ENCODE measurements at places on chromosomes 13 and 19.

GRCh38 chr19:19368087-19368486 is 37.4 kb upstream of the GATAD2A start:
- DNase-seq = no peak

DNA sequence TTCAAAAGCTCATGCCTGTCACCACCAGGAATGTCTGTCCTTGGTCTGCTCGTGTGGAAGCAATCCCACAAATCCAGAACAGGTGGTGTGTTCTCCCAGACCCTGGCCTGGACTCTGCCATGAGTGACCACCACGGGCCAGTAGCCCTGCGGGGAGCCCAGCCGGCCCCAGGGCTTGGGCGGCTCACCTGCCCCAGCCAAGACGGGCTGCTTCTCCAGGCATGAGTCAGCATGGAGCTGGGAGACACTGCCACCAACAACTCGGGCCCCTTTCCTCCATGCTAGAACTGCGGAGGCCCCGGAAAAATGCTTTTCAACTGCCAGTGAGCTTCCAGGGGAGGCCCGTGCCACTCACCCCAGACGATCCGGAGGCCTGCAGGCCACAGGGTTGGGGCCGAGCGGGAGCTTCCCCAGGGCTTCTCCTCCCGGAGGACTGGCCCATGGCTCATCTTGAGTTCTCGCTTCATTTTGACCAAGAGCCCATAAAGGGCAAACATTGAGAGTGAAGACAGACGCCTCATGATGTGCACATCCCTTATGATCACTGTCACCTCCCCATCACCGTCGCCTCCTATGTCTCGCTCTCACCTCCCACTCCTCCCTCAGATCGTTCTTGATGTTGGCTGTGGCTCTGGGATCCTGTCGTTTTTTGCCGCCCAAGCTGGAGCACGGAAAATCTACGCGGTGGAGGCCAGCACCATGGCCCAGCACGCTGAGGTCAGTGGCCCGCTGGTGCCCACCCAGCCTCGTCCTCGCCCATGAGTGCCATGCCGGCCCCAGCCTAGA is 16.7 kb downstream of the YIPF2 start:
- DNase-seq = no peak

- no peak for DNase-seq
Measured at GRCh38 chr19:57872450-57872849, 16.4 kb downstream of the ZNF814 start.

DNA sequence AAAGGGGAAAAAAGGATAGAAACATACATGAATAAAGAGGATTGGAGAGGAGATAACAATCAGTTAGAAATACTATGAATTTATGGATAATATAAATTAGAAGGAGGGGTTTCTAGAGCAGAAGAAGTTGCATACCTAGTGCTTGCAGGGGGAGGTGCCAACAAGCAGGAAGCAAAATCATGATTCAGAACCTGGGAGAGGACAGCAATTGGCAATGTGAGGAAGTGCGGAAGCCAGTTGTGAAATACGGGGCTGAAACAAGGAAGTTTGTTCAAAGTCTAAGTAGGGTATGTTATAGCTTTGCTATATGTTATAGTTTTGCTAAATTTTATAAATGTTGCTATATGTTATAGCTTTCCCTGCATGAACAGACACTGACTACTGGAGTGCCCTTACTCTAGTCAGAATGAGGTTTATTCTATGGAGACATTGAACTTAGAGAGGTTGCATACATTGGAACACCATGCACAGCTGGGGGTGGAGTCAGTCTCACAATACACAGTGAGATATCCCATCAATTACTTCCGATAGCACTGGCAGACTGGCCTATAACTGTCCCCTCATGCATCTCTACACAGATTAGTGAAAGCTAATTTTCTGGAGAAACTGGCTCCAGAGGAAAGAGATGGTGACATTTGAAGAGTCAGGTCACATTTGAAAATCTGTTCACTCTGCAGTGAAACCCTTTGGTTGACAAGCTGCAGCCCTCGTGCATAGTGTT is 92.1 kb downstream of the GPC6 start:
- DNase-seq = no peak

- no peak for DNase-seq
Measured at GRCh38 chr19:46564701-46565100, 36.4 kb upstream of the CALM3 start.

DNA sequence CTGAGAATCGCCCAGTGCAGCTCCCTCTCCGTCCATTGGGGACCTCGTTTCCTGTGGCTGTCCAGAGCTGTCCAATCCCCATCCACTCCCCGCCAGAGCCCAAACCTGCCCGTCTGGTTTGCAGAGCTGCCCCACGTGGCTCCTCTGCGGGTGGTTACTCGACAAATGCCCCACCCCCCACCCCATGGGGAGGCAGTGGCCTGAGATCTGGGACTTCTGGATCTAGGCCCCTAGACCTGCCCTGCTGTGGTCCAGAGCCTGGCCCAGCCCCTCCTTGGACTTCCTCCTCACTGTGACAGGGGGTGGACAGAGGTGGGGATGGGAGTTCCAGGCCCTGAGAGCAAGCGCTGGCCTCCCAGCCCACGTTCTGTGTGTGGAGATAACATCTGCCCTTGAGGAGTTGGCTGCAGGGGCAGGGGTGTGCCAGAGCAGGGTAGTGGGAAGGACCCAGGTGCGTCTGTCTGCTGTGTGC is 29.1 kb downstream of the PAK4 start:
- DNase-seq = no peak

DNA sequence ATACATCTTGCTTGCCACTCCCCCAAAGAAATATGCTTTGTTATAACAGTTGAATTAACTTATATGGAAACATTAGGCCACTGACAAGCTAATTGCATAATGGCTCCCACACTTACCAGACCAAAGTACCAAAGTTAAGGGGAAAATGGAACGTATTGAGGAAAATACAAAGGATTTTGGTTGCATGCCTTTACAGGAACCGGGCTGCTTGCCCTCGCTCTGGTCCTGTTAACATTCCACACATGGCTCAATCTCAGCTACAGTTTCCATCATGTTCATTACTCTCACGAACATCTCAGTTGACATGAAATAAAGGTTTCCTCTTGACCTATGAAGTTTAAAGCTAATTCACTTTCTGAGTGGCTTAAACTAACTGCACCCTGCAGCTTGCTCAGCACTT is 220.7 kb upstream of the RXFP2 start:
- DNase-seq = no peak

DNA sequence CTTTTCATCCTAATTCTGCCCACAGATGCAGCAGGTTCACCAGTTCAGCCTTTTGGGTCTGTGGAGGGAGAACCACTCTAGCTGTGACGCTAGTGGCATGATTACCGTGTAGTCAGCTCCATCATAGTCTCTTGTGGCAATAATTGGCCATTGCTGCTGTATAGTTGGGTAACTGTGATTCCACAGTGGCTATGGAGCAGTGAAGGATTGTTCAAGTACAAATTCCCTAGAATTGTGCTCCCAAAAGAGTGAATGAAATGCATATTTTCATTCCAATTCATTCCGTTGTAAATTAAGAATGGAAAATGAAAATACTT is 856 bp downstream of the TEX26 start:
- no peak for DNase-seq

GRCh38 chr13:77001963-77002587 is 10.2 kb downstream of the CLN5 start:
- no peak for DNase-seq

GRCh38 chr19:14674764-14675163 is at the start of gene ADGRE3:
Gene ADGRE3, minus strand, starts transcription at chr19:14674844. Its CDS starts 74 bp downstream, at chr19:14674770.
- DNase-seq = no peak

- no peak for DNase-seq
Measured at GRCh38 chr13:45292176-45292575, 48.8 kb downstream of the TPT1 start.

DNA sequence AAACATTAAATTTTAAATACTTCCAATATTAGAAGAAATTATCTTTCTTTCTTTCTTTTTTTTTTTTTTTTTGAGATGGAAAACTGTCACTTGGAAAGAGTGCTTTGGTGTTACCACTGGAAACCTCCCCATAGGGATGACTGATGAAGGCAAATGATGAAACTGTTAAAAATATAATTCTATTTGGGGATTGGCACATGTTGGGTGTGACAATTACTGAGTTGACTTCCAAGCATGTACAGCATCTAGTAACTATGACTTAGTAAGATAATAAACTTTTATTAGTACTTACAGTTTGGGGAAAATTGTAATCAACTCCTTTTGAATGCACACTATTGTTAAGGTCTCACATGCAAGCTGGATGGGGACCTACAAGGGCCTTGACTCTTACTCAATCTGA is 592.5 kb downstream of the KCTD12 start:
- no peak for DNase-seq

DNA sequence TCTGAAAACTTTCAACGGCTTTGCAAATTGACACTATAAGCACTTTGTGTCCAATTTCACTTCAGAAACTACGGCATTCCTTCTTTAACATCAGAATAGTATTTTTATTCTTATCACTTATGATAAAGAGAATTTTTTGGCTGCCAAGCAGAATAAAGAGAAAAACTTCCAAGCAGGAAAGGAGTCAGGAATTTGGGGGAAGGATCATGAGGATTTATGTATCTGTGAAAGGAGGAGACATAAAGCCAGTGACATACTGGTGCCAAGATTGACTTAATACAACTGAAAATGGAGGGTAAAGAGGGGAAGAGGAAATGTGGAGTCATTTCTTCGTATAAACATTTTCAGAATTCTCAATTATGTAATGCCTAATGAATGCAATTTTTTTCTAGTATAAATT is 94.7 kb downstream of the RBM26 start:
- no peak for DNase-seq

- no peak for DNase-seq
Measured at GRCh38 chr19:7618348-7618747, 11.0 kb downstream of the XAB2 start.

GRCh38 chr19:36141039-36141927 is 1.4 kb downstream of the CAPNS1 start:
- DNase-seq = peak; percentile 63

DNA sequence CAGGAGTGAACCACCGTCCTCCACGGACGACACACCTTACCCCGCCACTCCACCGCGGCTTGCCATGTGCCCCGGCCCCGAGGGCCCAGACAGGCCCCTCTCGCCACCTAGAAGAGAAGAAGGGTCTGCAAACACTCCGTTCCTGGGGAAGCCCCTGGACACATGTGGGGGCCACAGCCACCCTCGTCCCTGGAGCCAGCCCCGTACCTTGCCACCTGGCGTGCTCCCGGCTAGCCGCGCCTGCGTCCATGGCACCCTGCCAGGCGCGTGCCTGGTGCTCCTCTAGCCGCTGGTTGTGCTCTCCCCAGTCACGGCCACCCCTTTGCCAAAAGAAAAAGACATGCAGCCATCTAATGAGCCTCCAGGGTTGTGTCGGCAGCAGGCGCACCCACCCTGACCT is 19.9 kb upstream of the TINCR start:
- no peak for DNase-seq

- DNase-seq = no peak
Measured at GRCh38 chr13:107753748-107754147, 461.6 kb downstream of the LIG4 start.

DNA sequence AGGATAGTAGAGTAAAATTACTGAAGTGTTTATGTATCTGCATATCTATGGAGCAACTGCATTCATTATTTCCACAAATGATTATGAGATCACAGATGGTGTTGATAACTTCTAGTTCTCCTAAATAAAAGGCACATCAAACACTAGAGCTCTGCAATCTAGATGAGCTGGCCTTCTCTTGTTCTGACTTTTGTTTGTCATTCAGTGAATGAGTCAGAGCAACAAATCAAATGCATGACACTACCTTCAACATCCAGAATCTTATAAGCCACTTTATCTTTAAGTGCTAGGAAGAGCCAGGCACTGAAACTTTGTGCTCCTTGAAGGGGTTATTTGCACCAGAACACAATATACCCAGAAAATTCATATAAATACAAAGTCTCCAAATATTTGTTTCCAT is 456.0 kb downstream of the PCDH17 start:
- DNase-seq = no peak

DNA sequence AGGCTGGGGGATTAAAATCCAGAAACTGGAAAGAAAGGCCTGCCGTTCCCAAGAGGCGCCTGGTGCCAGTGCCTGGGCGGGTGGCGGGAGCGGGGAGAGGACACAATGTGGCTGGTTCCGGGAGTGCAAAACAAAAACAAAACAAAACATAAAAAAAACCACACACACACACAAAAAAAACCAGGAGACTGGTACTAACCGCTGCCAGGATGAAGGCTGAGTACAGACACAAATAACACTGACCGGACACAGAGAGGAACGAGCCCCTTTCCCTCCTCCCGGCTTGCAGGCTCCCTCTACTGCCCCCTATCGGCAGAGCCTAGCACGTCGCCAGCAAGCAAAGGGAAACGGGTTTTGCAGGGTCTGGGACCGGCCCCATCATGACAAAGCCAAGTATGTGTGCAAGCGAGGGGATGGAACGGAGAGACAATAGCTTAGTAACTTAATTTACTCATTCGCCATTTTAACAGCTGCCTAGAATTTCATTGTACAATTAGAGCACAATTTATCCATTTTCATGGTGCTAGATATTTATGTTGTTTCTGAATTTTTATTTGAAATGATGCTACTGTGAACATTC is 17.9 kb upstream of the ZDHHC20 start:
- DNase-seq = peak; percentile 89

DNA sequence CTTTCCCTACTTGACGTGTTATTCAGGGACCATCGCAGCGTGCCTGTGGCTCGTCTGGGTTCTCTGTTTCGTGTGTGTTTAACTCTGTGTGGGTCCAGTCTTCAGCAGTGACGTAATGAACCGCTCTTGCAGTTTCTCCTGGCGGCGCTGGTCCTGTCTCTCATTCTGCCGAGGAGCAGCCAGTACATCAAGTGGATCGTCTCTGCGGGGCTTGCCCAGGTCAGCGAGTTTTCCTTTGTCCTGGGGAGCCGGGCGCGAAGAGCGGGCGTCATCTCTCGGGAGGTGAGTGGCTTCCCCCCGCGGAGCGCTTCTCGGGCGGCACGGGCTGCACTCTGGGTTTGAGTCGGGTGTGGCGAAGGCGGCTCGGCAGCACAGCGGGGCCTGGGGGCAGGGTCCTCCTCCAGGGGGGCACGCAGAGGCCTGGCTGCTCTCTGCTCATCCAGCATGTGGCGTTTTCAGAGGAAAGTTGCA is 36.3 kb upstream of the TFDP1 start:
- peak; percentile 87 for DNase-seq

- DNase-seq = no peak
Measured at GRCh38 chr13:77337159-77337558, 10.3 kb upstream of the MYCBP2 start.

DNA sequence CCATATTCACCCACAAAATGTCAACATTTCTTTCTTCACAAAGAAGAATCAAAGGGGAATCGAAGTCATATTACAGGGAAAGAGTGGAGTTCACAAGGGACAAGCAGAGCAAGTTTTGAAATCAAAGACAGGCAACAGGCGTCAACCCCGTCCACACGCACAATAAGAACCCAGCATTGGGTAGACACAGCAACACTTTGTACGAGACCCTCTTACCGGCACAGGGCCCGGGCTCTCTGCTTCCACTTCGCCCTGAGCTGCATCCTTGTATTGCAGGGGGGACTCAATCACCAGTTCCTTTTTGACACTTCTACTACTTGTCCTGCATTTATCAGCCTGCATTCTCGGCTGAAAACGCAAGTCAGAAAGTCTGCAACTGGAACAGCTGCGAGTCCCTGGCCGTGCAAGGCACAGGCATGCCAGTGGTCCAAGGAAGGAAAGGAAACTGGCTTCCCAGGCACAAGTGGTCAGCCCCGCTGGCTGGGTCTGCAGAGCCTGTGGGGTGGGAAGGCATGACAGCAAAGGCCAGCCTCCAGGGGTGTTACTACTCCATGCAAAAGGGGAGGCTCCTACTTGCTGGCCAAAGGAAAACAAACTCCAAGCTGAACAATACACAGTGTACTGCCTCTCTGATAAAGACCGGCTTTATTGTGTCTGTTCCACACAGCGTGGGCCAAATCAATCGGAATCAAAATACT is at the start of gene DOCK9:
DOCK9 (minus strand) TSS at position 497 of the 698 bp plus-strand sequence; CDS start at position 342, 155 bp downstream.
- DNase-seq = peak; percentile 8

All from brain (organoid and tissue), 16 donors.